ENCODE measurements at places on chromosomes 7 and 10.
A peak's percentile ranks its signal among the peaks of the same experiment; 100 is the strongest.

DNA sequence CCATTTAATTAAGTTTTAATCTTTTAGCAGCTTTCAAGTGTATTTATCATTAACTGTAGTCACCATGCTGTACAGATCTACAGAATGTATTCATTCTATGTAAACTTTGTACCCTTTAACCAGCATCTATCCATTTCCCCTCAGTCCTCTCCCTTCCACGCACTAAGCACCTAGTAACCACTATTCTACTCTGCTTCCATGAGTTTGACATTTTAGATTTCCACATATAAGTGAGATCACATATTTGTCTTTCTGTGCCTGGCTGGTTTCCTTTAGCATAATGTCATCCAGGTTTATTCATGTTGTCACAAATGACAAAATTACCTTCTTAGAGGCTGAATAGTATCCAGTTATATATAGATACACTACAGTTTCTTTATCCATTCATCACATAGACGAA, 79.7 kb downstream of the BTAF1 start:
- no peak for DNase-seq

DNA sequence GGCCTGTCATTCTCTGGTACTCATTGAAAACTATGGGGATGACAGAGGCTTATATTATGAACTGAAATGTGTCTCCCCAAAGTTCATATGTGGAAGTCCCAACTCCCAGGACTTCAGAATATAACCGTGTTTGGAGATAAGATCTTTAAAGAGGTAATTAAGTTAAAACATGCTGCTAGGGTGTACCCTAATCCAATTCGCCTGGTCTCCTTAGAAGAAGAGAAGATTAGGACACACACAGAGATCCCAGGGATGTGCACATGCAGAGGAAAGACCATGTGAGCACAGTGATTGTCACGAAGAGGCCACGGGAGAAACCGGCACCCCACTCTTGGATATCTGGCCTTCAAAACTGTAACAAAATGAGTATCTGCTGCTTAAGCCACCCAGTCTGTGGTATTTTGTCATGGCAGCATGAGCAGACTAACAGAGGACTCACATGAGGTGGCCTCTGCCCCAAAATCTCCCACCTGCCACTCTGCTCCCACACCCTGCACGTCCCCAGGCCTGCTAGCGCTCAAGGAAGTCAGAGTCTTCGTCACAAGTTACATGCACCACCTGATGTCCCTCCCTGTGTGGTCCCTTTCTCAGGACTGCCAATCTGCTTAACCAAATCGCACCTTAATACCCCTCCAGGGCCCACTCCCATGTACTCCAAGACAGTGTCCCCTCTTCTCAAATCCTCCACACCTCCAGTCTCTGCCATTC, 26.8 kb downstream of the PLAC9 start:
- DNase-seq, result no peak

DNA sequence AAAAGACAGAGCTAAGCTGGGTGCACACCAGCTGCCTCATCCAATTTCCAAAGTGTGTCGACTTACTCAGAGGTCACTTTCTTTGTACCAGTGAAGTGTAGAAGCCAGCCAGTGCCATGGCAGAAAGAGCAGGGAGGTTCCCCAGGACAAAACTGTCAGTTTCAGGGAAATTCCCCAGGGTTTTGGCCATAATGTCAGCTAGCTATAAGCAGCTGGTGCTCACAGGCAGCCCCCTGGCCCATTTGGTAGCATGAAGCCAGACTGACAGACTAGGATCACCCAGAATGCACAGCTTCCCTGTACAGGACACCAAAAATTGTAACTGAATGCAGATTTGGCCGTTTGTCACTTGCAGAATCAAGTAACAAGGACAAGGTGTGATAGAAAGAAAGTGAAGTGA, 28.6 kb downstream of the MRPL32 start:
- no peak for DNase-seq

GRCh38 chr10:129745186-129745750, 218.8 kb downstream of the EBF3 start:
- DNase-seq, result no peak

DNA sequence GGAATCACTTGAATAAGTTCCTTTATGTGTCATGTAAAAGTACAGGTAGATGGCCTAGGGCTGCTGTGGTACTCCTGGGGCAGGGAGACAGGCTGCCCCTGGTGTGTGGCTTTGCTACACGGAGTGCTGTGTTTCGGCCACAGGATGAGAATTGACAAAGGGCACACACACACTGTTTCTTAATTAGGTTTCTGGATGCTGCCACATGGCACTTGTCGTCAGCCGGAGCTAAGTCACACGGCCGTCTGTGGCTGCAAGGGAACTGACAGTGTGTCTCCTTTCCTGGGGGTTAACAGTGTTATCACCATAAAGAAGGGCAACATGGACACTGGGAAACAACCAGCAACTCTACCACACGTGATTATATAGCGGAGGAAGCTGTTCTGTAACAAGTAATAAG, 55.7 kb upstream of the CREB5 start:
- no peak for DNase-seq

DNA sequence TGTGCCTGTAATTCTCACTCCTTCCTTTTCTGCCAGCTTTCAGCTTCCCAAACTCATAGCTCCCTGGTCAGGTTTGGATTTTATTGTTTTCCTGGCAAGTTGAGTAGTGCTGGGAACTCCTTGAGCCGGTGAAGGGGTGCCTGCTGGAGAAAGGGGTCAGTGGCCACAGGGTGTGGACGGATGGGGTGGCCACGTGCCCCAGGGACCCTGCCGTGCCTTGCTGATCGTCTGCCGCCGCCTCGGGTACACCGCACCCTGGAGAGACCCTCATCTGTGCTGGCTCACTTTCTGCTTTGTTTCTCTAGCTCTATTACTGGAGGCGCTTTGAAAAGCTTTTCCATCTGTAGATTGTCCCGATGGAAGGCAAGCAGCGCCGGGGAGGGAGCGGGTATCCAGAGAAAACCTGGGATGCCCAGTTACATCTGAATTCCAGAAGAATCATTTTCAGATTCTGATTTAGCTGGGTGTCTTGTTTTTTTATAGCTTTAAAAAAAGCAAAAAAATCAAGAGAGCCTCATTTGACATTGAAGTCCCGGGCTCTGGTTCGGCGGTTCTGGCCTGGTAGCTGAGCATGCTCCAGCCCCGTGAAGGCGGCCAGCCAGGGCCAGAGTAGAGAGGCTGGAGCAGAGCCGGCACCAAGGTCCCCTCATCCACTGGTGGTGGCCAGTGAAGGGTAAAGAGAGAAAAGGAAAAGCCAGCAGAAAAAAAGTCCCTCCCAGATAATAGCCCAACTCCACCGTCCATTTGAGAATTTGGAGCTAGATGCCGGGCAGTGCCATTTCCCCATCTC, 510.9 kb upstream of the FOXK1 start:
- DNase-seq, result no peak

DNA sequence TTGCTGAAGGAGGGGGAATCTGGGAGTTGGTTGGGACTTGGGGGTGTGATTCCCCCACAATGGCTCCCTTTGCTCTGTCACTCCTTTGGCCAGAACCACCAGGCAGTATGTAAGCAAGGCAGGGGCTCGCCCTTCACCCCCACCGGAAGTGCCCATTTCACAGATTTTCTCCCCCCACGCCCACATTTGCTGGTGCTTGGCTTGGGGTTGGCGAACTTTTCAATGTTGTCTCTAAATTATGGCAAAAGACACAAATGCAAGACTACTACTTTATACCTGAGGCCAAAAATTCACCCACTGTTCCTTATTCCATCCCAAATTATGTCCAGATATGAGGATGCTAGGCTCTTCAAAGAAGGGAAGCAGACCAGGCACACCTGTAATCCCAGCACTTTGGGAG, 24.5 kb downstream of the RBAK start:
- DNase-seq, result no peak

DNA sequence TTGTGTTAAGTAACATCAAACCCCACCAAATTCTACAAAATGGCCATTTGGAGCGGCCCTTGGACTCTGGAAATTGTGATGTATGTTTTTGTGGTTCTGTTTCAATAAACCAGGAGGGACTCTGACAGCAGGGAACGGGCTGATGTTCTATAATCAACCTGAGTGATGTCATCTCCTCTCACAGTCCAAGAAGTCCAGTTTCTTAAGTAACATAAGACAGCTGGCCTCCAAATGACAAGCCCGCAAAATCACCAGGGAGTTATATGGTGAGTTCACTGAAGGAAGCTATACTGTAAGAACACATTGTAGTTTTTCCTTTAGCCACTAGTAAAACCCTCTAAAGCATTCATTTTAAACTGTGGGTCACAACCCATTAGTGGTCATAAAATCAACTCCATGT, 34.0 kb downstream of the GOT1 start:
- DNase-seq, result no peak

GRCh38 chr7:105800442-105800841, 76.0 kb downstream of the ATXN7L1 start:
- DNase-seq, result no peak

DNA sequence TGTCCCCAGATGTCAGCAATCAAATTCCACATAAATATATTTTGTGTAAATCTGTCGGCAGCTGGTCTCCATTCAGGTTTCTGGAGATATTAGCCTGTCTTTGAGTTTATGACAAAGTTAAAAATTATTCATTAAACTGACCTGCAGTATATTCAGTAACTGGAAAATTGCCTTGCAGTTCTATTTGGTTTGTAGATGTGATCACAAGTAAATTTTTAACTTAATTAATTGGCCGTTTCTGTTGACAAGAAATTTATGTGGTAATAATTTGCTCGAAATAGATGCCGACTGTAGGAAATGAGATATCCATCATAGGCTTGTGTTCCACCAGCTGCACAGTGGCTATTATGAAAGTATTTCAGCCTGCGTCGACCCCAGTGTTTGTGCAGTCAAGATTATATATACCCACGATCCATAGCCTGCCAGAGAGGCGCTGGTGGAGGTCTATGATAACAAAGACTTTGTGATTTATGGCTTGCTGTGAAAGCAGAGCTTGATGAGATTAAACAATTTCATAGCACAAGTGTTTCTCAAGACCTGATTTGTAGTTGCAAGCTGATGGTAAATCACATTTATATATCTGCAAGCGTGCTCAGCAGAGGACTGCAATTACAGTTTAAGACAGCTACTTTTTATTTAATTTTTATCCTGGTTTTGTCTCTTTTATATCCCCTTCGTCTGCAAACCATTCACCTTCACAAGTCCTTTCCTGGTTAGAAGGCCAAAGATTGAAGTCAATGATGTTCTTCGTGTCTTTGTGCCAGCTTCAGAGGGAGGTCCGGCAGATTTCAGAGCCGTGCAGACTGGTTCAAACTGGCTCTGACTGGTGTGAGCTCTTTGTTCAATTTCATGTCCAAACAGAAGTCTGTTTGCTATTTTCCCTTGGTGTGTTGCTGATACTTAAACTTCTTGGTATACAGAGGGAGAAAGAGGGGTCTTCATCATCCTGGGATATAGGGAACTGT, 850.9 kb downstream of the LRMDA start:
- peak; percentile 43 for DNase-seq

GRCh38 chr7:1531979-1532455, 1.5 kb downstream of the MAFK start:
- no peak for DNase-seq

GRCh38 chr7:143374561-143374960, 6.6 kb upstream of the ZYX start:
- no peak for DNase-seq

DNA sequence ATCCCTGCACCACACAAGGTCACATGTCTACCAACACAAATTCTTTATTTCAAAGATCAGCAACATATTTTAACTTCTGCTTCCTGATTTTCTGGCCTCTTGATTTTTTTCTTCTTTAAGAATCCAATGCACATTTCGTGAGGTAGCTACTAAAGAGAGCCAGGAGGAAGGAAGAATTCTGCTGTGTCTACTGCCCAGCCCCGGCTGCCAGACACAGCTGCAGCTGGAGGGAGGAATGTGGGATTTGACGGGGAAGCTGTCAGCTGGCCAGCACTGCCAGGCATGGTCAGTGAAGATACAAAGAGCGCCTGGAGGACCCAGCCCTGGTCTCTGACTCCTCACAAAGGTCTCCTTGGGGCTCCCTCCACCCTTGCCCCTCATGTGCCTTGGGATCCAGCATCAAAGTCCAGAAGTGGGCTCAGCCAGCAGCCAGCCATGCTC, 6.9 kb upstream of the AOC1 start:
- no peak for DNase-seq

- DNase-seq, result no peak
Measured at GRCh38 chr7:64504581-64505120, 58.2 kb downstream of the ZNF680 start.

- no peak for DNase-seq
Measured at GRCh38 chr7:143396625-143397556, 11.8 kb downstream of the EPHA1 start.

GRCh38 chr10:92239600-92240288, 51.1 kb downstream of the CPEB3 start:
- DNase-seq, result no peak

DNA sequence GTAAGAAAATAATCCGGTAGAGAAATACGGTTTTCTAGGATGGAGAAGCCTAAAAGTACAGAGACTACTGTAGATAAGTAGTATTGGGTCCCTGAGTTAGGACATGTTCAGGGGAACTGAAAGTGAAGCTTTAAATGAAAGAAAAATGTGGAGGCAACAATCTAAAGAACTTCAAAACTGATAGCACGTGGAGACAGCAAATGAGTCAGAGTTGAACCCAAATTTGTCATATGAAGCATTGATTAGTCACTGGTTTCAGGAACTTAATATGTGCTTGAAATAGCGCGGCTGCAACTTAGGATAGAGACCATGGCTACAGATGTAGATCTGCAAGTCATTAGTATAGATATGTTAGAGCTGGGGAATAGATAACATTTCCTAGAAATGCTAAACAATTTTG, 1138.6 kb upstream of the SORCS1 start:
- DNase-seq, result no peak

GRCh38 chr10:77798940-77799339, 127.6 kb downstream of the DLG5 start:
- DNase-seq, result no peak

DNA sequence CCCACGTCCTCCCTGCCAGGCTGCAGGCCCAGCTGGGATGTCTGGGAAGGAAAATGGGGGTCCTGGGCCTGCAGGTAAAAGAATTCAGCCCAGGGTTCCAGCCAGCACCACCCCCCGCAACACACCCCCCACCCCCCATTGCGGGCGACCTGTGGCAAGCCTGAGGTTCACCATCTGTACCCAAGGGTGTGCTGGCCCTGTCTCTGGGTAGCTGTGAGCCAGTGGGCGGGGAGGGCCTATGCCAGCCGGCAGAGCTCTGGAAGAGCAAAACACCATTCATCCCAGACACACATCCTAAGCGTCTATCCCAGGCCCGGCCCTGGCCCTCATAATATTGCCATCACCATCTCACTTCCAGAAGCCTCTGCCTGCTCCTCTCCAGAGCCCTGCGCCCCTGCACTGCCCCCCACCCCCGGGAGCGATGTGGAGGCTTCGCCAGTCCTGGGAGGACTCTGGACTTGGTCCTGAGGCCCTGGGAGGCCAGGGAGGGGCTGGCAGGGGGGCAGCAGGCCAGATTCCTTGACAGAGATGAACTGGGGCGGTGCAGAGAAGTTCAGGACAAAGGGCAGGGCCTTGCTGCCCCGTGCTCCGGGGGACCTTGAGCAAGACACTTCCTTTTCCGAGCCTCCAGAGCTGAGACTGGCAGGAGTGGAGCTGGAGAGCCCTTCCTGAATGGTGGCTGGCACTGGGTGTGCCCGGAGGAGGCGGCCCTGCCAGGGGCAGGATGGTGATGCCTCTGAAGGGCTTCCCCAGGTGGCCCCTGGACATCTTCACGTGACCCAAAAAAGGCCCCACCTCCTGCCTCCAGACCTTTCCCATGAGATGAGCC, 8.7 kb upstream of the TTYH3 start:
- DNase-seq, result no peak
